Activated CD4-positive, alpha-beta memory T cell treated with anti-CD3 and anti-CD28 coated beads, Interleukin-2, amount 10 ng/mL, durations not matched to agents 7 days and 5 days (primary cell): ENCODE measurements at places on chromosomes 2 and 18. TPM values are rescaled to one million over a fixed set of nuclear protein-coding genes. Genes with fewer than 3 reads are reported as not detected.

GRCh38 chr2:57720728-57721627 is 325.6 kb upstream of the VRK2 start:
- DNase-seq = peak; percentile 38
- H3K27me3 ChIP-seq = peaks cover 15% of the 10 kb centered on the region
- peaks cover 11% of the 10 kb centered on the region for H3K4me1 ChIP-seq
- no peak overlapping the region for H3K4me3 ChIP-seq

- no peak overlapping the region for H3K27ac ChIP-seq
- no peaks in the 10 kb centered on the region for H3K27me3 ChIP-seq
- peaks cover 41% of the 10 kb centered on the region for H3K4me1 ChIP-seq
- H3K36me3 ChIP-seq = no peaks in the 10 kb centered on the region
Measured at GRCh38 chr2:70113359-70114070, 26.2 kb downstream of the PCBP1 start.

GRCh38 chr2:170485254-170486026 is 229.7 kb upstream of the SP5 start:
- H3K27ac ChIP-seq = no peak overlapping the region
- no peak overlapping the region for H3K4me3 ChIP-seq
- H3K27me3 ChIP-seq = no peaks in the 10 kb centered on the region

DNA sequence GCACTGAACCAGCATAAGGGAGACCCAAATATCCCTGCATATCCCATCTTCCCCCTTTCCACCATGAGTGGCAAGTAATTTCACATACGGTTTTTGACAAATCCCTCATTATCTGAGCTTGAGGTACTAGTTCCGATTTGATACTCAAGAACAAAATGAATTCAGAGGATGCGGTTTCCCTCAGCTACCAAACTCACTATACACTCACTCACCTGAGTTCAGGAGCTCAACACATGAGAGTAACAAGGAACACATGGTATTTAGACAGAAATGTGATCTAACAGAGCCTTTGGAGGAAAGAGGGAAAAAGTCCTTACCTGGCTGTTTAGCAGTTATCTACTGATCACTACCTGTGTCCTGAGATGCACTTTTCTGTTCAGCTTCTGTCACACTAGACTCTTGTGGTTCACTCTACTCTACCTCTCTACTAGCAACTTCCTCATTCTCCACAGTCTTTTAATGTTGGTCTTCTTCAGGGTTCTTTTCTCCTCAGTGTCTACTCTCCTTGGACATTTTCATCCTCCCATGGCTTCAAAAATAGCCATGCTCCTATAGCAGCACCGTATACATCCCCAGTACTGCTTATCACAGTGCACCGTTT is 25.1 kb downstream of the ASXL2 start:
- no peak overlapping the region for H3K4me3 ChIP-seq
- H3K27ac ChIP-seq = peak overlapping the region; percentile 26
- H3K27me3 ChIP-seq = no peaks in the 10 kb centered on the region
- peaks cover 45% of the 10 kb centered on the region for H3K4me1 ChIP-seq
- DNase-seq = no peak
- H3K36me3 ChIP-seq = peaks cover 4% of the 10 kb centered on the region

DNA sequence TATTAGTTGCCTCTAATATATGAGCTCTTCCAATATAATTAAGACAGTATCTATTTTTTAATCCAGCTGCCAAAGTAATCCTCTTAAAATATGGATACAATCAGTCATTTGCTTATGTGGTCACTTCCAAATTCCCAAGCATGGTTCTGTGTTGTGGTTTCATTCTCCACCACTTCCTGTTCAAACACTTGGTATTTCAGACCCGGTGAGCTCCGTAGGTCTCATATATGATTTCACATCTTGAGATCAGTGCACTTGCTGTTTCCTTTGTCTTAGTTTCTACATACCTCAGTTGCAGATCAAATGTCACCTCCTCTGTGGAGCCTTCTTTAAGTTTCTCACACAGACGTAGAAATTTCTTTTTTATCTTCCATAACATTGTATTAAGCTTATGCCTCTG is 254.2 kb downstream of the KCNS3 start:
- H3K4me3 ChIP-seq = no peak overlapping the region
- DNase-seq = no peak
- no peaks in the 10 kb centered on the region for H3K4me1 ChIP-seq
- no peaks in the 10 kb centered on the region for H3K36me3 ChIP-seq
- no peaks in the 10 kb centered on the region for H3K27me3 ChIP-seq

PAX3 gene
- total RNA-seq = not detected

RTP5 gene
- total RNA-seq = 0.13 TPM
